ENCODE measurements at places on chromosomes 3 and 15.

GRCh38 chr15:26889298-26889898 lies 22.5 kb downstream of the GABRA5 start:
- peak; percentile 62 for DNase-seq

GRCh38 chr3:133901083-133901482 lies 5.4 kb upstream of the RAB6B start:
- DNase-seq = no peak

- no peak for DNase-seq
These were observed 17.1 kb upstream of the CNTN3 start for GRCh38 chr3:74631351-74632140.

DNA sequence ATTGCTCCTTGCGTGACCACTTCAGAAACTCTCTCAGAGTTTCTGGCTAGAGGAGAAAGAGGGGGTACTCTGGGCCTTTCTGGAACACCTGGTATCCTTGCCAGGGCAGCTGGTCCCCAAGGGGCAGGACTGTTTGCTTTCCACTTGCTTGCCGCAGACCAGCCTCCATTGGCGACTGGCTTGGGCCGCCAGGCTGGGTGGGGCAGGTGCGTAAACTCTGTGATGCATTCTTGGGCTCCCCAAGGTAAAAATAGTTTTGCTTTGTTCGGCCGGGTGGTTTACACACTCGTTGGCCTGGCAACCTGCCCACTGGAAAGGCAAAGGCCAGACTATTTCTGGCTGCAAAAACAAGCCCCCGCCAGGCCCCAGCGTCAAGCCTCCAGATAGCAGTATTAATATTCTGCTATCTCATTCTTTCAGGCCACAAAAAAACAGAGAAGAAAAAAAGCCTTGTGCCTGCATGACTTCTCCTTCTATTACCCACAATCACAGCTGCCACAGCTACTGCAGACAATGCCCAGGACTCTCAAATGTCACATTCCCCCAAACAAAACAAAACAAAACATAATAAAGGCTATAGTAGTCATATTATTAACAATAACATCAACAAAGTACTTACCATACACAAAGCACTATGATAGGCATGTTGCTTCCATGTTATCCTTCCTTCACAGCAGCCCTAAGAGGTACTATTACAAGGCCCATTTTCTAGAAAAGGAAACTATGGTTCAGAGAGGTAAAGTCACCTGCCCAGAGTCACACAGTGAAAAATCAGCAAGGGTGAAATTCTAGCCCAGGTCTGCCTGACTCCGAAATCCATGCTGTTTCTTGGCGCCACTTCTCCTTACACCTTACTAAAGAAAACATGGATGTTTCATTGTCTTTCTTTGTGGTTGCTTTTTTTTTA lies 14.0 kb upstream of the SSUH2 start:
- no peak for DNase-seq

DNA sequence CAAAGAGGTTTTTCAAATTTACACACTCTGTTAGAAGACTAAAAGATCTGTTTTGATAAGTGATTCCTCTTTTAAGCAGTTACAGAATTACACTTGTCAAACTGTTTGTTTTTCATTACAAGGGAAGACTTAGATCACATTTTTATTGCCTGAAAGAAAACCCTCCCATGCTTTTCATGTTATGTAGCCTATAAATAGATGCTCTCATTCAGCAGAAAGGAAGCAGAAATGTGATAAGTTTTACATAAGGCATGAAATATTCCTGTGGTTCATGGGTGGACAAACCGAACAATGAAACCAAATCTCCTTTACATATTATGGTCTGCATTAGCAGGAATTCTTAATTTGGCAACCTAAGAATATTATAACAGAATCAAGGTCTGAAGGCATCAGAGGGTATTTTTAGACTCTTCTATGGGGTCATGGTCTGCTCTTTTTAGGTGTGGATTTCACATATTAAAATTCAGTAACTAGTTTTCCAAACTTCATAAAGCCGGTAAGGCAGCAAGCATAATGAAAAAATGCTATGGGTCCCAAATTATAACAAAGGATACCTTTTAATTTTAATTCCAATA lies 37.3 kb upstream of the FXR1 start:
- DNase-seq = no peak

- DNase-seq = no peak
These were observed 90.9 kb downstream of the MBNL1 start for GRCh38 chr3:152359385-152360248.

- no peak for DNase-seq
These were observed 114.1 kb downstream of the ZNF609 start for GRCh38 chr15:64574301-64575017.

GRCh38 chr3:122629763-122630162 lies 50.9 kb upstream of the PARP14 start:
- DNase-seq = no peak

GRCh38 chr3:137217733-137218132 lies 259.9 kb downstream of the IL20RB start:
- DNase-seq = no peak

- DNase-seq = no peak
These were observed 259.6 kb downstream of the LRTM1 start for GRCh38 chr3:54668236-54668635.

DNA sequence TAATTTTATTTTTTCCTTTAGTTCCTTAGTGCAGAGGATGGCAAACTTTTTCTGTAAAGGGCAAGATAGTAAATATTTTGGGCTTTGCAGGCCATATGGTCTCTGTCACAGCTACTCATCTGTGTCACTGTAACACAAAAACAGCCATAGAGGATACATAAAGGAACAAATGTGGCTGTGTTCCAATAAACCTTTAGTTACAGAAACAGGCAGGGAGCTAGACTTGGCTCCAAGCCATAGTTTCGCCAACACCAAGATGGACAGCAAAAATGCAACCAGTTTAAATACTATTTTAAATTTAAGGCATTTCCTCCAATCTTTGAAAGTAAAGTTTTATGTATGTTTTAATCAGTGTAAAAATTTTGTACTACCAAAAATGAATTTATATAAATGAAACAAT lies 753.4 kb downstream of the FHIT start:
- DNase-seq = no peak

GRCh38 chr15:65246026-65246714 lies 34.9 kb upstream of the CILP start:
- DNase-seq = no peak

- no peak for DNase-seq
These were observed 89.3 kb downstream of the ALCAM start for GRCh38 chr3:105456017-105456416.

DNA sequence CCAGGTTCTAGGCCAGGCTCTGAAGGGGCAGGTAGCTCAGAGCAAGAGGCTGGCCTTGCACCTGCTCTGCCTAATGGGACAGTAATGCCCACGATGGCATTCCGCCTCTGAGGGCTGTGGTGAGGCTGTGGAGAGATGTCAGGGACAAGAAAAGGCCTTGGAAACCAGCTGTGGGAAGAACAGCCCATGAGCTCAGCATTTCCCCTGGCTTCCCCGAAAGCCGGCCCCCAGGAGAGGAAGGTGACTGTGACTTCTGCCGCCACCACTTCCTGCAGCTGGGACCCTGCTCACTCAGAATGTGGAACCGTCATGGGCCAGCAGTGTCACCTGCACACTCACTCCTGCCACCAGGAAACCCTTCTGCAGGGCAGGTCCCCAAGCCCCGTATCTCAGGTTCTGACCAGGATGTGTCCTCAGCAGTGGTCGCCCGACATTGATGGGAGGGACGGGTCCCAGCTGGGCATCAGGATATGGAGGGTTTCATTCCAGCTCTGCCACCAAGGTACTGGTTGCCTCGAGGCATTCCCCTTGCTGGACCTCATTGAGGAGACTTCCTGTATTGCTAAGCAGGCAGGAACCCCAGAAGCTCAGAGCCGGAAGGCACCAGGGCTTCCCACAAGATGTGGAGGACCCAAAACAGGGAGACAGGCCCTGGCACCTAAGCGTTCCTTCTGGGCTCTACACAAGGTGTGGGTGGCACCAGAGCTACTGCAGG lies 30.7 kb downstream of the SEMA7A start:
- no peak for DNase-seq

DNA sequence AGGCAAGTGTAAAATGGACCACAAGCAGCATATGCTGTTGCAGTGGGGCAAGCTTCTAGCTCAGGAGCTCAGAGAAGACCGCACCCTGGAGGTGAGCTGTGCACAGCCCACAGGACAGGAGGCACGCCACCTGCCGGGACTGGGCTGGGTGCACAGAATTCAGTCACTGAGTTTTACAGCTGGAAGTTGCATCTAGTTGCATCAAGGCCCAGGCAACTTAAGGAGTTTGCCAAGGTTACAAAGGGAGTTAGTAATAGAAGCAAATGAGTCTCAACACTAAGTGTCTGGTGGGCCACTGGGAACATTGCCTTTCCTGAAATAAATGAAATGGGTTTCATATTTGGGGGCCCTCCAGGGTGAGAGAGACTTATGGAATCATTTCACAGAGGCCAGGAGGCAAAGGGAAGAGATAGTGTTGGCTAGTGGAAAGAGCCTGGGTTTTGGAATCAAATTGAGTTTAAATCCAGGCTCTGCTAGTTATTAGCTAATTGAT lies 36.0 kb upstream of the TIMP4 start:
- DNase-seq = peak; percentile 86

DNA sequence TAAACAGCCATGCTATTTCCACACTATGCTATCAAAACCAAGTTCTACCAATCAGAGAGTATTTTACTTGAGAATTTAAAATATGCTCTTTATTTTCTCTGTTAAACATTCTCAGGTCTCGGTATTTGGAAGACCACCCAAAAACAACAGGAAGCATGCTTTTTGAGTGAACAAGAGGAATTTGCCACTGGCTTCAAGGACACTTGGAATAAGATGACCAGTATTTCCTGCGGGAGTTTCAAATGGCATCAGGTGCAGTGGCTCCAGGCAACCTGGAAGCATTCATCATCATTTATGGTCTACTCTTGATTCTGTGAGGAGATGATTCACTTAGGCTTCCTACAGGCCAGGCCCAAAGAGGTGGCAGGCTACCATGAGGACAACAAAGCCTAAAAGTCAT lies 305.7 kb upstream of the ATP11B start:
- DNase-seq = no peak

- DNase-seq = no peak
These were observed 907.3 kb upstream of the CFAP20DC start for GRCh38 chr3:59957150-59957549.

DNA sequence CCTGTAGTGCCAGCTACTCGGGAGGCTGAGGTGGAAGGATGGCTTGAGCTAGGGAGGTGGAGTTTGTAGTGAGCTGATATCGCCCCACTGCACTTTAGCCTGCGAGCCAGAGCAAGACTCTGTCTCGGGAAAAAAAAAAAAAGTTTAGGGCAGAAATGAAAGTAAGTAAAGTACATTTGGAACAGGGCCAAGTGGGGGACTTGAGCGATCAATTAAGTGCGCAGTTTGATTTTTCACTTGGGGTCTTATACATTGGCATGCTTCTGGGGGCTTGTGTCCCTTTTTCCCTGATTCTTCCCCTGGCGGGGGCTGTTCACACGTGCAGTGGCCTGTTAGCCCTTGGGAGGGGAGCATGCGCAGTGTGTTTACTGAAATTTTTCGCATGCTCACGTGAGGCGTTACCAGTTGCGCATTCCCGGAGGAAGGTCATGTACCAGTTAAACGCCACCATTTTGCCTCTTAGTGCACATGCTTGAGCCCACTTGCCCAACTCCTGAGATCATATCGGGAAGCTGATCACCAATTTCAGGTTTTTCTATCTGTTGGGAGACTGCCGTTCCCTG lies 42.0 kb downstream of the GALNT15 start:
- DNase-seq = no peak

DNA sequence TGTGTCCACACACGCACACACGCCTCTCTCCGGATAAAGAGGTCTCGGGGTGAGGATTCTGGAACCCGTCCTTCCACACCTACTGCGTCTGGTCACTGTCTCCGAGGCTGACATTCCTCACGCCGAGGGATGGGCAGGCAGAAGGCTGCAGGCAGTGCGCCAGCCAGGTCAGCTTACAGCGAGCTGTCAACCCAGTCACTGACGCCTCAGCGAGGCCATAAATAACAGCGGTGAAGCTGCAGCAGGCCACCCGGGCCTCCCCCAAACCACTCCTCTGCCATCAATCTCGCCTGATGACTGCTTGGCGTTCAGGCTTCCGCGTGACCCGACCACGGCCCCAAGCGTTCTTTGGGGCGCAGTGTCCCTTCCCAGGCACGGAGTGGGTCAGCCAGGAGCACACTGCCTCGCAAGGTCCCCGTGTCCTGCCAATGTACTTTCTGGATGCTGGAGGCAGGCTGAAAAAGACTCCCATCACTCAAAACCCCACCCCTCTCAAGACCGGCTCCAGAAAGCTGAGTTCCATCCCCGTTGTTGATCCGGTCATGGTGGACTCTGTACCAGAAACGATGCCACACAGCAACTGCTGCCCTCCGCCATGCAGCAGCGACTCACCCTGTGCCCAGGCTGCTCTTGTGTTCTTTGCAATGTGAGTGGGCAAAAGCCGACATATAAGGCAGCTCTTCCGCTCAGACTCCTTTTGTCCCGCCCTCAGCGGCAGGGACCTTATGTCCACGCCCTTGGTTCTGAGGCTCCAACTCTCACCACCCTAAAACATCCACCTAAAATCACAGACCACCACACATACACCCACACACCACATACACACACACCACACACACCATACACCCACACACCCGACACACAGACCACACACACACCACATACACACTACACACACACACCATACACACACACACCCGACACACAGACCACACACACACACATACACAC lies 27.1 kb downstream of the CPN2 start:
- peak; percentile 76 for DNase-seq

- DNase-seq = no peak
These were observed 56.0 kb downstream of the SEMA3G start for GRCh38 chr3:52388933-52389332.

- no peak for DNase-seq
These were observed 51.5 kb upstream of the SLCO3A1 start for GRCh38 chr15:91801836-91802534.

DNA sequence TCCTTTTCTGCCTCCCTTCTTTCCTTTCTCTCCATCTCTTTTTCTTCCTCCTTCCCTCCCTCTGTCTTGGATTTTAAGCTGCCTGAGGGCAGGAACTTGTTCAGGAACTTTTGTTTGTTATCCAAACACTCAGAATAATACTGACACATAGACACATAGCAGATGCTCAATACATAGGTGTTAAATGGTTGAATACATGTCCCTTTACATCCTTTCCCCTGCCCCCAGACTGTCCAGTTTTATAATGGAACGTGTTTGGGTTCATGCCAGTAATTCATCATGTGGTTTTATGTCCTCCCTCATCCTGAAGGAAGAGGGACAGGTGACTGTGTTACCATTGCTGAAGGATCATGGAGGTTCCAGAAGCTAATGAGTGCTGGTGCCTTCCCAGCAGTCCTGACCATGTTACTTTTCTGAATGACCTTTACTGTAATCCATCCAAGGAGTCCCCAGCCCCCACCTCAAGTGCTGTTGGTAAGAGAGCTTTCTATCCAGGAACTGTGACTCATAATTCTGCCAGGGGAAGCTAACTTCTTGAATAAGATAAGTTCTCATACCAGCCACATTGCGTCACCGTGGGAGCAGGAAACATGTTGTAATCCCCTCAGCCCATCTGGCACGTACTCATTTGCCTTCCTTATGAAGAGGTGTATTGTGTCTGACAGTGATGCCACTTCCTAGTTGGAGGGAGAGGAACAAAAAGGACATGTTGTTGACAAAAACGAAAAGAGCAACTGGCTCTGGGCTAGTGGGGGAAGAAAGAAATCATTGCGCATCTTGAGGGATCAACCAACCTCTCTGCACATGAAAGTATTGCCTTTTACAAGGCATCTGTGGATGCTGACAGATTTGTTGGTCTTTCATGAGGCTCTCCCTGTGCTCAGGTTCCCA lies 52.4 kb downstream of the IL1RAP start:
- peak; percentile 98 for DNase-seq
